ENCODE measurements at places on chromosomes 4 and X.

- no peak for DNase-seq
Observed at GRCh38 chr4:11441194-11441556, 12.5 kb upstream of the HS3ST1 start.

DNA sequence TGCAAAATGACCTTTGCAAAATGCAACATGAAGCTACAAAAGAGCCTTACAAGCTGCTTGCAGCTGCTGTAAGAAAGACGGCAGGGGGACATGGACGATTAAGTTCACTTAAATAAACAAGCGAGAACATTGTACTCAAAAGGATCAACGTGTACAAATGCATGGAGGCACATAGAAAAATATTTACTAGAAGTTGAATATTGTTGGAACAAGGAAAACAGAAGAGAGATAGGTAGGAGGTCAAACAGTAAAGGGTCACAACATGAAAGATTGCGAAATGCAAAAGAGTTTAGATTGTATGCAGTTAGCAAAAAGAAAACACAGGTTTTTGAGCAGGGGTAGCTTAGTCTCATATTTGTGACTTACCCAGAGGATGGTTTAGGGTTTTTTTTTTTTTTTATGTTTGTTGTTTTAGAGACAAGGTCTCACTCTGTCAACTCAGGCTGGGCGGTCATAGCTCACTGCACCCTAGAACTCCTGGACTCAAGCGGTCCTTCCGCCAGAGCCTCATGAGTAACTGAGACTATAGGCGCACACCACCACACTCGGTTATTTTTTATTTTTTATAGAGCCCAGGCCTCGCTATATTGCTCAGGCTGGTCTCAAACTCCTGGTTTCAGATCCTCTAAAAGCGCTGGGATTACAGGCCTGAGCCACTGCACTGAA lies 1.4 kb upstream of the PHF8 start:
- DNase-seq = no peak

DNA sequence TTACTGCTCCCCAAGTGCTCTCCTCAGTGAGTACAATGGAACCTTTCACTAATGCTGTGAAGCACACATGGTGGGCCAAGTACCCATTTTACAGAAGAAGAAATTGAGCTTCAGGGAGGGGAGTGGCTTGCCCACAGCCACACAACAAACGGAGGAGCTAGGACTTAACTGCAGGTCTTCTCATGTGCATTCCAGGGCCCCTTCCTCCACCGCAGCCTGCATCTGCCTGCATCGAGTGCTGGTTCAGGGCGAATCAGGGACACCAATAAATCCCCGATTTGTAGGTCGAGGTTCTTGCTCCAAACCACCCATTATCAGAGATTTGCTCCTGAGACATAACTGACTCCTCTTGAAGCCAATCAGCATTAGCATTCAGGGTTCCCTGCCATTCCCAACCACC lies 100.9 kb downstream of the MAMLD1 start:
- no peak for DNase-seq

- no peak for DNase-seq
Observed at GRCh38 chrX:135740681-135741149, 27.3 kb downstream of the CT45A1 start.

- no peak for DNase-seq
Observed at GRCh38 chrX:18970465-18970864, 13.4 kb downstream of the PHKA2 start.
